ENCODE measurements at places on chromosomes 13 and 19. TPM values are rescaled to one million over a fixed set of nuclear protein-coding genes. Genes with fewer than 3 reads are reported as not detected.

Gene ZNF541
- total RNA-seq: not detected

Gene CYP2A6
- total RNA-seq: not detected

Gene HRC
- not detected for total RNA-seq

Gene TMEM86B
- total RNA-seq: 1.6 TPM

Gene CEACAM5
- total RNA-seq: not detected

Data from A172 (cell line).